ENCODE measurements at places on chromosomes 11 and 22.

DNA sequence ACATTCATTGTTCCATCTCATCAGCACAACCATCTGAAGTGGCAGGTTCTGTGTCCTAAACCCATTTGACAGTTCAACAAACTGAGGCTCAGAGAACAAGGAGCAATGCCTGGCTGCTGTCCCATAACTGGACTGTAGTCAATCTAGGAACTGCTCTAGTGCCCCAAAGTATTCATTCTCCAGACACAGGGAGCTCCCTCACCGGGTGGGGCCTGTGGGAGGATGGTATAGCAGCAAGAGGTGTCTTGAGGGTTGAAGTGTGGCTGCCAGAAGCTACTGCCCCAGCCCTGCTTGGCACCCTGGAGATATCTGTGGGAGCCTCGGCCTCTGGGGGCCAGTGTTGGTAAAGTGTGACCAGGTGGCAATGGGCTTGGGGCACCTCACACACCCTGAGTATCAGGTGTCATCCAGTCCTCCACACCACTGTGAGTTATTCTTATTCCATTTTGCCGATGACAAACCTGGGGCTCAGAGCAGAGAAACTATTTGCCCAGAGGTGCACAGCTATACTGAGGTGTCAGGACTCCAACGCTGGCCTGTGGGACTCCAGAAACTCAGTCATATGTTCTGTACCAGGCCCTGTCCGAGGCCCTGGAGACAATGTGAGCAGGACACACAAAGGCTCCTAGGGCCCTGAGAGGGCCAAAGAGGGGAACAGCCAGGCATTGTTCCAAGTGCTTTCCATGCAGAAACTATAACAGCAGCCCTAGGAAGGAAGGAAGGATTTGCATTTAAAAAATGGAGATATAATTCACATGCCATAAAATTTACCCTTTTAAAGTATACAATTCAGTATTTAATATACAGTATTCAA lies 46.0 kb upstream of the KLHL35 start:
- DNase-seq: no peak

GRCh38 chr11:7651700-7652099 lies 21.6 kb downstream of the CYB5R2 start:
- DNase-seq: no peak

DNA sequence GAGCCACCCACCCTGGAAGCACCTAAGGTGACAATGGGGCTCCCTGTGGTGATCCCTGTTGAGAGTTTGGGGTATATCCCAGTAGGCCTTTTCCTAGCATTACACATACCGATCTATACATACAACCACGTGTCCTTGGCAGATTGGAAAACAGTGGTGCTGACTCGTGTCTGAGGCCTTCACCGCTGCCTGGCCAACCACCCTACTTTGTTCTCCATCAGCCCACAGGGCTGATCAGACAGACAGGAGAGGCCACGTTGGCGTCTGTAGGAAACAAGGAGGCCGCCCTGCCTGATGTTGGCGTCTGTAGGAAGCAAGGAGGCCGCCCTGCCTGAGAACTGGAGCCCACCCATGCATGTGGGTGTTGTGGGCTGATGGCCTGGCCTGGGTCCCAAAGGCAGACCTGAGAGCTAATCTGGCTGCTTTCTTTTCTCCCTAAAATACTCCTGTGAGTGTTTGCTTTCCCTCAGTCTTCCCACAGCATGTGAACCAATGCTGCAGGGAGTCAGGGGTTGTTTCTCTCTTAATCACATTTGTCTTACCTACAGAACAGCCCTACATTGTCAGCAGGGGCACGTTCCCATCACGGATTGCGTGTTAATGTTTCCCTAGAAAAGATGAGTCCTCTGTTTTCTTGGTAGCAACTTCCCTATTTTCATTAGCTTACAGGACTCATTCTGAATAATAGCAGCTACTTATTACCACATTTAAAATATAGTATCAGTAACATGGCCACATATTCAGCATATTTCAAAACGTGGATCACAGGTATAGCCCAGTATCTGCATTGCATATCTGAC lies 57.2 kb downstream of the SBF1 start:
- no peak for DNase-seq

DNA sequence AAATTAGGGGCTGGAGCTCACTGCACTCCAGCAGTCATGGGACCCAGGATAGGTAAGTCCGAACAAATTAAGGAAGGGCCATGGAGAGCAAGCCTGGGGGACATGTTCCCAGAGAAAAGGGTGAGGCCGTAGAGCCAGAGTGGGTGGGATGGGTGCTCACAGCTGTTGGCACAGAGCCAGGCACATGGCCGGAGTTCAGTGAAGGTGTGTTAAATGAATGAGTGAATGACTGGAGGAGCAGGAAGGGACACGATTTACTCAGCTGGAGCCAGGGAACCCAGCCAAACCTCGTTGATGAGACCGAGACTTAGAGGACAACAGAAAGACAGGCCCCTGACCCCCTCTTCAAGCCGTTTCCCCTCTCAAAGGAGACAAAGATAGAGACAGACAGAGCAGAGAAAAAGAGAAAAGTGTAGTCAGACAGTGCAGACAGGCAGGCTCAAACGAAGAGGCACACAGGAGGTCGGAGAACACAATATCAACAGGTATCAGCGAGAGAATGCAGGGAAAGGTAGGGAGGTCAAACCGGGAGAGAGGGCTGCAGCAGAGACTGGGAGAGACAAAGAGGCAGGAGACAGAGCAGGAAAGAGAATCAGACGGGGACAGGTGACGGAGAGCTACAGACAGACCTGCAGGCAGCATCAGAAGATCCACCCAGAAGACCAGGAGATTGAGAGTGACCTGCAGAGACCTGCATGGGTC lies 590 bp downstream of the SLCO2B1 start:
- DNase-seq: no peak

DNA sequence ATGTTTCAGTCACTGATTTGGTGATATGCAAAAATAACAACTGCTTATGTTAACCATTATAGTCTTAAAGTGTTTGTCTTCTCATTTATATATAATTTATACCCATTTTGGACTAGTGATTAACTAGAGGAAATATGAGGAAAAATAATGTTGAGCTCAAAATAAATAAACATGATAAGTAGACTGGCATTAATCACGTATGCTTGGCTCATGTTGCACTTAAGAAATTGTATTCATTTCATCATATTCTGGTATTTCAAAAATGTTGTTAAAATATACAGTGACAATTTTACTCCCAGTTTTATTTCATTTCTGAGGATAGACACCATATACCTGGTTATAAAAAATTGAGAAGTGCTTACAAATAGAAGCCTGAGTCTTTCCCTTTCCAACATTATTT lies 3.8 kb upstream of the OR10D3 start:
- no peak for DNase-seq

- DNase-seq: no peak
Observed at GRCh38 chr11:42161886-42162285, 702.4 kb upstream of the LRRC4C start.

DNA sequence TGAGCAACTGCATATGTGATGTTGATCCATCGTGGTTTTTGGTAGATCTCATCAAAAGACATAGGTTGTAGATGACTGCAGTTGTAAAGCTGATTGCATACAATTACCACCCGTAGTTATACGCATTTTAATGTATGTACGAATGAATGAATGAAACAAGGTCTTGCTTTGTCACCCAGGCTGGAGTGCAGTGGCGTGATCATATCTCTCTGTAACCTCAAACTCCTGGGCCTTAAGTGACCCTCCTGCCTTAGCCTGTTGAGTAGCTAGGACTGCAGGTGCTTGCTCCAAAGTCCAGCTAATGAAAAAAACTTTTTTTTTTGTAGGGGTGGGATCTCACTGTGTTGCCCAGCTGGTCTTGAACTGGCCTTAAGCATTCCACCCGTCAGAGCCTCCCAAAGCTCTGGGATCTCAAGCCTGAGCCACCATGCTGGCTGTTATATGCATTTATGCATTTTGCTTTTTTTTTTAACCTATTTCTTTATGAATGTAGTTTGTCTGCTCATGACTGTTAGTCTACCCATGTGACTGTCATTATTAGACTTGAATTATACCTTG lies 53.5 kb downstream of the PPP6R3 start:
- no peak for DNase-seq

GRCh38 chr11:123360267-123360936 lies 69.7 kb upstream of the GRAMD1B start:
- no peak for DNase-seq

DNA sequence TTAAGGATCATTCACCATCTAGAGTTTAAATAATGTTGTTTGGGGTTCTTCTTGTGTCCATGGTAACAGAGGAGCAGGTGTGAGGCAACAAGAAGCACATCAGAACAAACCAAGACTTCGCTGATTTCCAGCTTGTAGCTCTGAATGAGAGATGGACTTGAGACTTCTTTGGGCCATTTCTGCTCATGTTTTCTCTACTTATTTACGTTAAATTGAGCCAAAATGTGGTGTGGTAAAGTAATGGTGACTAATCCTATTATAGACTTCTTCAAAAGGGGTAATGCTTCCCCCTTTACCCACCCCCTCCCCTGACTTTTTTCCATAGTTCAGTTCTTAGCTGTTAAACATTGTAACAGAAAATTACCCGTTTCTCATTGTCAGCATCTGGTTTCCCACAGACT lies 65.2 kb downstream of the CSTPP1 start:
- no peak for DNase-seq

- no peak for DNase-seq
Observed at GRCh38 chr11:64716473-64717267, 6.3 kb downstream of the NRXN2 start.

DNA sequence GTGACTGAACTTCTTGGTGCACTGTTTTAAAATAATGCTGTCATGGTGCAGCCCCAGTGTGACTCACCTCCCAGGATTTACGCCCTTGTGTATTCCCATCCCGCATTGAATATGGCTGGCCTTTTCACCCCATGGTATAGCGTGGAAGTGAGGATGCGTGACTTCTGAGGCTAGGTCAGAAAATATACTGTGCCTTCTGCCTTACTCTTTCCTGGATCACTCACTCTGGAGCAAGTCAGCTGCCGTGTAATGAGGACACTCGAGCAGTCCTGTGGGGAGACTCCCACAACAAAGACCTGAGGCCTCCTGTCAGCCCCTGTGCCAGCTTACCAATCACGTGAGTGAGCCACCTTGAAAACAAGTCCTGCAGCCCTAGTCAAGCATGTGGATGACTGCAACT lies 471.9 kb upstream of the KIRREL3 start:
- no peak for DNase-seq

DNA sequence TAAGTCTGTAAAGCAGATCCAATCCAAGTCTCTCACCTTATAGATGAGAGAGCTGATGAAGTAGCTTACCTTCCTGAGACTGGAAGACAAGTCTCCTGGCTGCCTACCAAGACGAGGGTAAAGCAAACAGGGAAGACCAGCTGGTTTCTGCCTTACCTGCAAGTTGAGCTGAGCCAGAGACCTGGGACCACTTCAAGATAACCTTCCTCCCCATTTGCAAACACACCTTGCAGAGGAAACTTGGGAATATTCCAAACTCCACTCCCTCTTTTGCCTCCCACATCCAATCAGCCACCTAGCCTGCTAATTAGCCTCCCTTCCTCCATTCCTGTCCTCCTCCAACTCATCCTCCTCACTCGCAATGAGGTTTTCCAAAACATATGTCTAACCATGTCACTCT lies 23.4 kb upstream of the ROBO3 start:
- no peak for DNase-seq

DNA sequence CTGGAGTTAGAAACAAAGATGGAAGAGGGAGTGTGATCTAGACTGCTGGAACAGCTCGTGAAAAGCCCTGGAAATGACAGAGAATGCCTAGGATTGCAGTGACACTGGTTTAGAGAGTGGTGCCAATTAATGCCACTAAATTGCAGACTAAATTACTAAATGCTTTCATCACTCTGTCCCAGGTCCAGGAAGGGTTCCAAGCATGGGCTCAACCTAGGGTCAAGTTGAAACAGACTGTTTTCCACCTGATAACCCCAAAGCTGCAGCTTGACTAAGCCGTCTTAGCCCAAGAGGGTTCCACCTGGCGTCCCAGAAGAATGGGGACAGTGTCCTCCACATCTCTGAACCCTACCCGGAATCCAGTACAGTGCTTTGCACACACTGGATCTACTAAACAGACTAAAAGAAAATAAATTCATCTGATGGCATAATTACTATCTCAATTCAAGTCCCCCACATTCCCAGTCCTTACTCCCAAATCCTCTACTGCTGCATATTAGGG lies 1.1 kb upstream of the CRY2 start:
- DNase-seq: no peak

- DNase-seq: peak; percentile 40
Observed at GRCh38 chr11:69156673-69157155, 979 bp downstream of the SMIM38 start.

DNA sequence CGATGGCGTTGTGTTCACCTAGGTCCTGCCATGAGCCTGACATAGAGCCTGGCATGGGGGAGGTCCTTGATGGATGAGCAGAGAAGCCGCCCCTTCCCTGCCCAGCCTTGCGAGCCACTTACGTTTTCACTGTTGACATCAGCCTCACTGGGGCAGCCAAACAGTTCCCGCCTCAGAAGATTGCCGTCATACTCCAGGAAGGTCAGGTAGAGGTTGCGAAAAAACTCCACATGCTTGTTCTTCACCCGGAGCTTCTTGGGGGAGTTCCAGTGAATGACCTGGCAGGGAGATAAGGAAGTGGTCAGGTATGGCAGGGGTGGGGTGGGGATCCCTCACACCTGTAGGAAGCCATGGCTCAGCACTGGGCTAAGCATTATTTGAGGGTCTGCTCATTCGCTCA lies 279.3 kb upstream of the SYN3 start:
- no peak for DNase-seq

- DNase-seq: no peak
Observed at GRCh38 chr11:114478768-114479167, 39.5 kb downstream of the REXO2 start.

DNA sequence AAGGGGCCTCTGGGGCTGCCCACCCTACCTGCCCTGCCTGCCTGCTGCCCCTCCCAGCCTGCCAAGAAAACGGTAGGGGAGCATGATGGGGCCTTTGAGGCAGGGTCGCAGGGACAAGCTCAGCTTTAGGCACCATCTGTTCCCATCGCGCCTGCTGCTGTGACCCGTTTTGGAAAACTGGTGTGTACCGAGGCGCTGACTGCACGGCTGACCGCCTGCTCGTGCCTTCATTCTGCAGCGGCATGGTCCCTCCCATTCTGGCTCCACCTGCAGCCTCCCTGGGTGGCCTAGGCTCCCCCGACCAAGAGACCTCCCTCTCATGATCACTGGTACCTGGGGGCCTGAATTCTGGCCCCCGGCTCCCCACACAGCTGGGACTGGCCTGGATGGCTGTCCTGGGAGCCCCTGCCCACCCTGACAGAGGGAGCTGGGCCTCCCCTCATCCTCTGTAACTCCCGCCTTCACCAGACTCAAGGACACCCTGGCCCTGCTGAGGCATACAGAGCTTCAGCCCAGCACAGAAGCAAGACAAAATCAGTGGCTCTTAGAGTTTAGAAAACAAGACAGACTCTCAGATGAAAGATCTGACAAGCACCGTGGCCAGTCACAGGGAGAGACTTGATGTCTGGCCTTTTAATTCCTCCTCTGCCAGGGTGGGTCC lies 6.5 kb upstream of the MYRF start:
- no peak for DNase-seq

GRCh38 chr11:22416462-22416861 lies 78.3 kb downstream of the SLC17A6 start:
- DNase-seq: no peak

GRCh38 chr11:31492320-31492913 lies 17.0 kb downstream of the IMMP1L start:
- DNase-seq: no peak

- no peak for DNase-seq
Observed at GRCh38 chr22:47767403-47767802, 1005.0 kb downstream of the TBC1D22A start.
